ENCODE measurements at places on chromosomes 13 and 19.

DNA sequence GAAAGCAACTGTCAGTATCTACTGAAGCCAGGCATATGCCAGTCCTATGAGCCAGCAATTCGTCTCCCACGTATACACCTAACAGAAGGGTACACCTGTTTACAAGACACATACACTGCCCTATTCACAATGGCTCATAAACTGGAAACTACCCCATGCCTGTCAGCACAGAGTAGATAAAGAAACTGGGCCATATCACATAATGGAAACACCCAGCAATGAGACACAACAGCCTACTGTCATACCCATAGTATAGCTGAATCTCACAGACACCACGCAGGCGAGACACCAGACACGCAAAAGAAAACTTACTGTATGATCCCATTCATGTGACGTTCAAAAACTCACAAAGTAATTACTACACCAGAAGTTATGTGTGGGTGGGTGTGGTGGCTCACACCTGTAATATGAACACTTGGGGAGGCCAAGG, 15.7 kb downstream of the NOSIP start:
- DNase-seq = no peak

- no peak for DNase-seq
Observed at GRCh38 chr19:45553464-45553863, 31.1 kb downstream of the OPA3 start.

- DNase-seq = no peak
Observed at GRCh38 chr13:114109641-114110041, 22.8 kb downstream of the RASA3 start.

- no peak for DNase-seq
Observed at GRCh38 chr13:93316841-93317240, 90.2 kb downstream of the GPC6 start.

- DNase-seq = peak; percentile 54
Observed at GRCh38 chr19:48933382-48933932, at the start of gene DHDH. TSS of gene DHDH (plus strand) at chr19:48933699. CDS start at chr19:48933722, 23 bp downstream.

DNA sequence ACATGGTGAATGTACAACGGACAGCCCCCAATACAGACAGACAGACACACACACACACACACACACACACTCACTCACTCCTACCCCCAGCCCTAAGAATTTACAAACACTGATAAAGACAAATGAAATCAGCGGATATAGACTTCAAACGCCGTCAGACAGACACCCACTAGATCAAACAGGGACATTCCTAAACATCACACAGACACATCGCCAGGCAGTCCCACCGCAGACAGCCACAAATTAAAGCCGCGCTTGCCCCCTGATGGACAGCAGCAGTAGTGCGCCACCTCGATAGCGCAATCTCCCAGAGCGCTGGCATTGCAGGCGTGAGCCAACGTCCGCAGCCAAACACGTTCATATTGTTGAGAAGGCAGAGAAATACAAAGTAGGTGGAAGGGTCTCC, 24.7 kb upstream of the ADGRE1 start:
- peak; percentile 88 for DNase-seq

GRCh38 chr13:43514311-43514710, 272.5 kb downstream of the ENOX1 start:
- DNase-seq = no peak

DNA sequence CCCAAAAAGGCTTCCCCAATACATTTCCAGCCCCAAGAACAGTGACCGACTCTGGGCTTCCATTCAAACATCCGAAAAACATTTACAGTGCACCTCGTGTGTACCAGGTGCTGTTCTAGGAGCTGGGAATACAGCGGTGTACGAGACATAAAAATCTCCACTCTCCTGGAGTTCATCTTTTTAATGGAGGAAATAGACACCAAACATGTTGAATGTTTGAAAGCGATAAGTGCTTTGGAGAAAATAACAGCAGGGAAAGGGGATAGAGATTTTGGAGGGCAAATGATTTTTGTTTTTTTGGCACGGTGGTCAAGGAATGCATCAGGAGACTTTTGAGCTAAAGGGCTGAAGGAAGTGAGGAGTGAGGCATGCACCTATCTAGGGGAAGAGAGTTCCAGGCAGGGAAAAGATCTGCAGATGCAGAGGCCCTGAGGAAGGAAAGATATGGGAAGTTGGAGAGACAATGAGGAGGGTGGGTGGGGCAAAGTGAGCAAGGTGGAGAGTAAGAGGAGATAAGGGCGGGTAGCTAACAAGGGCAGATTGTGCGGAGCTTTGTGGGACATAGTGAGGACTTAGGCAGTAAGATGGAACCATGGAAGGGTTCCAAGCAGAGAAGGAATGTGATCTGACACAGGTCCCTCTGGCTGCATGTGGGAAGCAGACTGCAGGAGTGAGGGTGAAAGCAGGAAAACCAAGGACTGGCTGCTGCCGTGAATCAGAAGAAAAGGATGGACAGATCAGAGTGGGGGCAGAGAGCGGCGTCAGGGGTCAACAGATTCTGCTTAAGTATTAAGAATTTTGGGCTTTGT, 703 bp upstream of the FBL start:
- DNase-seq = peak; percentile 14

Data from cardiac fibroblast (primary cell).